Stimulated activated CD8-positive, alpha-beta memory T cell treated with anti-CD3 and anti-CD28 coated beads, Interleukin-7, amount 100 ng/mL, for 24 hours (primary cell): ENCODE measurements at places on chromosomes 6 and 20.

- peak; percentile 70 for DNase-seq
These were observed at the start of gene NT5DC1 for GRCh38 chr6:116100419-116101301. Gene NT5DC1 (plus strand): TSS chr6:116100853. CDS start chr6:116100931, 78 bp downstream.

DNA sequence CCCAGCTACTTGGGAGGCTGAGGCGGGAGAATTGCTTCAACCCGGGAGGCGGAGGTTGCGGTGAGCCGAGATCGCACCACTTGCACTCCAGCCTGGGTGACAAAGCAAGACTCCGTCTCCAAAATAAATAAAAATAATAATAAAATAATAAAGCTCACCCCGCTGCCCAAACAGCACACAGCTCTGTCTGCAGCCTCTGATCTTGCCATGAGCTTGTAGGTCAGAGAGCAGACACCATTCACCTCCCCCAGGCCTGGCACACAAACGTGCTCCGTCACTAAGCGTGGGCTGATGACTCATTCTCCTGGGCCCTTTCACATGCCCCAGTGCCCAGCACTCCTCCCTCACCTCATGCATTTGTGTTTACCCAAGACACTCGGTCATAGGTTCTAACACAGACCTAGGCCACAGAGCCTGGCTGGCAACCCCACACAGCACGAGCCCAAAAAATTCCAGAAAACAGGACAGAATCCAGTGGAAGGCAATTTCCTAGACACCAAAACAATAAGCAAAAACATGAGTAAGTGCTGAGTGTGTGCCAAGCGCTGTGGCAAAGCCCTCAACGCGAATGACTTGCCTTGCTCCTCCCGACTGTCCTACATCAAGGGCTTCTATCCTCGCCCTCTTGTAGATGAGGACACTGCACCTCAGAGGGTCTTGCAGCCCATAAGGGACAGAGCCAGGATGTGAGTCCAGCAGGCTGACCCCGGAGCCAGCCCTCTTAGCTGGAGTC is 18.0 kb downstream of the ATP9A start:
- no peak for DNase-seq

DNA sequence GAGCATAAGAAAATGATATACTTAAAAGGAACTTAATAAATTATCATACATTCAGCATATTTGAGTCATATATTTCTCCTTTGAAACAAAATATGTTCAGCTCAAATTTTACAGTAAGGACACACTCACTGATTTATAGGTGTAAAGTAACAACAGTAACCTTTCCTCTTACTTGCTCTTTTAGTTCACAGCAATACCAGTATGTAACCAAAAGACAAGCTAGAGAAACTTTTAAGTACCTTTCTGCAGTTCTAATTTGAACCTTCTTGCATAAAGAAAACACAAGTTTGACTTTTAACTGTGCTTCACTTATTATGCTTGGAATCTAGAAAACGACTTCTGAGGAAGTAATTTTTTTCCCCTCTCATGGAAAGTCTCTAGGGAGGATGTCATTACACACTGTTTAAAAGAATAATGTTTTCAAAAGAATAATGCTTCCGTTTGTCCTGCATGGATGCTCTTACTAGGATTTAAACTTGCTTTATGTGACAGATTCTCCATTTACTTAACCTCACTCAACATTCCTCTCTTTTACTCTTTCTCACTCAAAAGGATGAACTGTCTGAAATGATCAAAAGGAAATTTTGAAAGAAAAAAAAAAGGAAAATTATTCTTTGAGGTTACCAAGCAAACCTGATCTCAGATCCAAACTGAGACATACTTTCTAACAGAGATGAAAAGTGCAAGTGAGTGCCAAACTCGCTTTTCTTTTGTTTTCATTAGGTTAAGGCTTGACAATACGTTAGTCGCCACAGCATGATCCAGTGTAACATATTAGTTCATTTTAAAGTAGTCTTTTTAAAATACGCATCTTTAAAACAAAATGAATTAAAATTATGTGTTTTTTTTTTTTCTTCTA is 22.4 kb upstream of the CALHM6 start:
- no peak for DNase-seq

- DNase-seq = no peak
These were observed 13.2 kb upstream of the HMGA1 start for GRCh38 chr6:34223381-34223955.

GRCh38 chr6:169906688-169907418 is 155.4 kb downstream of the ERMARD start:
- no peak for DNase-seq

GRCh38 chr6:150651808-150652470 is 52.3 kb downstream of the PLEKHG1 start:
- DNase-seq = no peak

- no peak for DNase-seq
These were observed 108.1 kb downstream of the IRF4 start for GRCh38 chr6:499617-500016.

GRCh38 chr6:7636151-7636550 is 46.2 kb downstream of the SNRNP48 start:
- DNase-seq = no peak

DNA sequence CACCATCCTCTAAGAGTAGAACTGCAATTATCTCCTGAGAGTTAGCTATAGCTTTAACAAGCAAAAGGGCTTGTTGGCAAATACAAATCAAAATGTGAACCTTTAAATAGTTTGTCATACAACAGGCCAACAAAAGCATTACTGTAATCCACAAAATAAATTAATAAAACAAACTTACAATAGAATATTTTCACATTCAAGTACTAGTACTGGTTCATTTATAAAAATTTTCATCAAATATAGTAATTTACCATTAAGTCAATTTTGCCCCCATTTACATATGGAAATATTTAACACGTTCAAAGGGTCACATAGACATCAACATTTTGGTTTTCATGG is 9.4 kb downstream of the RBM39 start:
- no peak for DNase-seq

- DNase-seq = no peak
These were observed 253.2 kb downstream of the SOX4 start for GRCh38 chr6:21846541-21847451.

GRCh38 chr6:140850438-140850837 is 1282.3 kb upstream of the GJE1 start:
- DNase-seq = no peak

DNA sequence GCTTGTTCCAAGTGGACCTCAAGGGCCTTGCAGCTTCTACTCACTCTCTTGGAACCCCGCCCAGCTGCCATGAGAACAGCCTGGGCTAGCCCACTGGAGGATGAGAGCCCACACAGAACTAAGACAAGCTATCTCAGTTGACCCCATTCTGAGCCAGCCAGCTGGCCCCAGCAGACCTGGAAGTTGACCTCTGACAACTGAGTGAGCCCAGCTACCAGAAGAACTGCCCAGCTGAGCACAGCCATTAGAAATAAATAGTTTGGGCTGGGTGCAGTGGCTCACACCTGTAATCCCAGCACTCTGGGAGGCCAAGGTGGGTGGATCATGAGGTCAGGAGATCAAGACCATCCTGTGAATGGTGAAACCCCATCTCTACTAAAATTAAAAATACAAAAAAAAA is 37.1 kb downstream of the SNX5 start:
- no peak for DNase-seq

DNA sequence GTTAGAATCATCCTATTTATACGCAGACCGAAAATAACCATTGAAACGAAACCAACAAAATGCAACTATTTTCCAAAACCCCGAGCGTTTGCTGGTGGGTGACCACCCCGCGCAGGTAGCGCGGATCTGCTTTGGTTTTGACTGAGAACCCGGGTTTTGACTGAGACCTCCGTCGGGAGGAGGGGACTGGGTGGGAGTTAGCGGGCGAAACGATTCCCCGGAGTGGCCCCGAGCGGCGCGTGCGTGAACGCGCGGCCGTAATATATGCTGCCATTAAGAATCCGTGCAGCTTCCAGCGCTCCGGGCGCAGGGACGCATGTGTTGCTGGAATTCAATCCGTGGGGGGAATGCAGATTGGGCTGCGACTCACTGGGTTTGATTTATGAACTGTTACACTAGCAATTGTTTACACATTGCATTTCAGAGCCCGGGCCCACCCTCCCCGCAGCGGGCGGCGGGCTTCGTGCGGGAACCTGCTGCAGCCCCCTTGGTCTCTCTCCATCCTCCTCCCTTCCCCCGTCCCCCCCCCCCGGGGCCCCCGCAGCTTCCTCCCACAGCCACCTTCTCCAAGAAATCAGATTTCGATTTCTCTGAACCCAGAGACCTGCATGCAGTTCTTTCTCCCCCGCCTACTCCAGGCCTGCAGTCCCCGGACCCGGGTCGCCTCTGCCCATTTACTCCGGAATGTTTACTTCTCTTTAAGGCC is 9.9 kb downstream of the NRN1 start:
- no peak for DNase-seq

DNA sequence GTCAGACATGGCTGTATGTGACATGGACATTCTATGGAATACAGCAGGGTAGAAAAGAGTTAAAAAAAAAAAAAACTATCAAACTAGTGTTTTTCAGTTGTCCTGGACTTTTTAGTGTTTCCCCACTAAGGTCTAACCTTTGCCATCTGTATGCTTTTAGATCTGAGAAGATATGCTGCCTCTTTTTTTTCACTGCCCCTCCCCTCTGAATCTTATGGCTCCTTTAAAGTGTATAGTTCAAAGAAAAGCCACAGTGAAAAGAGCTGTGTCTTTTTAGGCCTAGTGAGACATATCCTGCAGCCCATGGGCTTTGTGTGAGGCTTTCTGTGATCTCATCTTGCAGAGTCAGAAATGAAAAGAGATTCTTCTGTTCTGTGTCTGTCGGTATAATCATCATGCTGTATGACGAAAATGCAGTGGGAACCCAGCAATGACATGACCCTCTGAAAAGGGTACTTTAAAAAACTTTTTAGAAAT is 29.3 kb downstream of the ADGRG6 start:
- DNase-seq = no peak

DNA sequence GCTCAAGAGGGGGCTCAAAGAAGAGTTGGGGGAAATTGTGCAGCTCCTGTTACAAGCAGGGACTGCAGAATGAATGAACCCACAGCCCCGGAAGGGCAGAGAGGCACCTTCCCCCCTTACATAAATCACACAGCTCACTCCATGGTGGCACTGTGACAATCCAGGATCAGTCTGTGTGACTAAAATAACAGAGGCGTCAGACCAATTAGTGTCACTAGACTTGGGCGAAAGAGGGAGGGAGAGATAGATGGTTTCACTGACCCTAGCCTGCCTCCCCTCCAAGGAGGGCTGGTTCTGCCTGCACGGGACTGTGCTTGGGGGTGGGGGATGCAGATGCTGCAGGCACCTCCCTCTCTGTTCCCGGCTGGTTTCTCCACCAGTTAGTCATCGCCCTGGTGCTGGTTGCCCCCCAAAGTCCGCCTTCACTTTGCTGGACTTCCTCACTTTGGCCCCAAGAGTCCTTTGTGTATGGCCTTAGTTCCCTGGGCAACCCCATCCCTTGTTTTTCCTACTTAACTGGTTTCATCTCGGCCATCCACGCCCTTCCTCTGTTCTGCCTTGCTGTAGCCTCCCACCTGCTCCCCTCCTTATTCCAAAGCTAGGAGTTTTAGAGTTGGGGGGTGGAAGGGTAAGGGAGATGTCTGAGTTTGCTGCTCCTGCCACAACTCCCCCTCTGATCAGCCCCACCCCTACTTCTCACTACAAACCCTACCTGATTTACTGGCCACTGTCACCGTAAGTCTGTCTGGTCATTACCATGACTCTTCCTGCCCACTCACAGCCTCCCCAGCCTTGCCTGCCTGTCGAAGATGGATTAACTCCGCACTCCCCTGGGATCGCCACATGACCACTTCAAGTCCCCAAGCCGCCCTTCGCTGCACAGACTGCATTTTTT is 17.7 kb downstream of the CCDC167 start:
- DNase-seq = no peak

- DNase-seq = no peak
These were observed 34.8 kb downstream of the MDN1 start for GRCh38 chr6:89784838-89785237.

- DNase-seq = no peak
These were observed 126.0 kb downstream of the CD83 start for GRCh38 chr6:14243597-14243996.

GRCh38 chr20:61704661-61705060 is 361.0 kb downstream of the TAF4 start:
- DNase-seq = no peak

DNA sequence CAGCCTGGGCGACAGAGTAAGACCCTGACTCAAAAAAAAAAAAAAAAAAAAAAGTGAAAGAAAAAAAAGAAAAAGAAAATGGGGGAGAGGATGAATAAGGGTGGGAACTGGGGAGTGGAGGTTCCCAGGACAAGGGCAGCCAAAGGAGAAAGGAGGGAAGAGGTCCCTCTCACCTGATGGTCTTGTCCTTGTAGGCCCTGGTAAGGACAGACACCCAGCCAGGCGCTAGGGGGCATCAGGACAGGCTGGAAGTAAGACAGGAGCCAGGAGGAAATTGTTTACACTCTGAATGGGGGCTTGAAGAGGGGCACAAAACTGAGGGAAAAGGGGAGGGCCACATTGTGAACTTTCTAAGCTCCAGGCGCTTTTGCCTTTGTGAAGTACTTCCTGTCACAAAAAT is 2.3 kb upstream of the ALDH5A1 start:
- no peak for DNase-seq

DNA sequence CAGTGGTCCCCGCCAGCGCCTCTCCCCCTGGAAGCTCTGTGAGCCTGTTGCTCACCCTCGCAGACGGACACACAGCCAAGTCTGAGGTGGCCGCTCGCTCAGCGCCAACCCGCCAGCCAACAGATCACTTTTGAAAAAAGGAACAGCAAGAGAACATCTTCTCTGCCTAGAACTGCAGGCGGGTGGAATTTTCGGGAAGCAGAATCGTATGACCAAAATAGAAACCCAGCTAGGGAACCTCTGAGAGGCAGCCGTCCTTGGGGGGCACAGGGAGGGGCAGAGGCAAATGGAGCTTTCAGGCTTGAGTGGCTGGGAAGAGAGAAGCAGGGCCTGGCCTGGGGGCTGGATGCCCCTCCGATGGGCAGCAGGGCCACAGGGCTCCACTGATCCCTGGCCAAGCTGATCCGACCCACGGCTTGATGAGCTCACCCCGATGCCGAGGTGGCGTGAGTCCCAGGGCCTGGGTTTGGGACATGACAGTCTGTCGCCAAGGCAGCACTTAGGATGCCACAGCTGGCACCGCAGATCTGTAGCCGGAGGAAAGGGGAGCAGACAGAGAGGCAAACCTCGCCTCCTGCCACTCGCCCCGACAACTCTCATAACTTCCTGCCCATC is 9.8 kb downstream of the NFATC2 start:
- no peak for DNase-seq
